Activated CD8-positive, alpha-beta memory T cell treated with anti-CD3 and anti-CD28 coated beads for 1 hour (primary cell): ENCODE measurements at places on chromosomes 12 and 14.

DNA sequence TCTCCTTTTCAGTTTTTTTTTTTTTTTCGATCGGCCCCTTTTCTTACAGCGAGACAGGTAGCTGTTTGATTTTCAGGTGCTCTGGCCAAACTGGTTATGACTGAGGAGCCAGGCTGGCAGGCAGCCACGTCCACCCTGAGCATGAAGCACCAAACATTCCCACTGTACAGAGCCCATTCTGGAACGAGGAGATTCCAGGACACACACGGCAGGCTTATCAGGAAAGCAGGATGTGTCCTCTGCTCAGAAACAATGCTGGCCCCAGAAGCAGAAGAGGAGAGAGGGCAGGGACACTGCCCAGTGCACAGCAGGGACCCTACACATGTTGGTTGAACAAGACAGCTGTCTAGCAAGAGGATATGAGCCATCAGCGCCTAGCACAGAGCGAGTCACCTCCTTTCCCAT is 3.7 kb upstream of the KRT2 start:
- no peak for DNase-seq

- DNase-seq = no peak
Observed at GRCh38 chr12:49098035-49098451, 3.4 kb upstream of the DHH start.

DNA sequence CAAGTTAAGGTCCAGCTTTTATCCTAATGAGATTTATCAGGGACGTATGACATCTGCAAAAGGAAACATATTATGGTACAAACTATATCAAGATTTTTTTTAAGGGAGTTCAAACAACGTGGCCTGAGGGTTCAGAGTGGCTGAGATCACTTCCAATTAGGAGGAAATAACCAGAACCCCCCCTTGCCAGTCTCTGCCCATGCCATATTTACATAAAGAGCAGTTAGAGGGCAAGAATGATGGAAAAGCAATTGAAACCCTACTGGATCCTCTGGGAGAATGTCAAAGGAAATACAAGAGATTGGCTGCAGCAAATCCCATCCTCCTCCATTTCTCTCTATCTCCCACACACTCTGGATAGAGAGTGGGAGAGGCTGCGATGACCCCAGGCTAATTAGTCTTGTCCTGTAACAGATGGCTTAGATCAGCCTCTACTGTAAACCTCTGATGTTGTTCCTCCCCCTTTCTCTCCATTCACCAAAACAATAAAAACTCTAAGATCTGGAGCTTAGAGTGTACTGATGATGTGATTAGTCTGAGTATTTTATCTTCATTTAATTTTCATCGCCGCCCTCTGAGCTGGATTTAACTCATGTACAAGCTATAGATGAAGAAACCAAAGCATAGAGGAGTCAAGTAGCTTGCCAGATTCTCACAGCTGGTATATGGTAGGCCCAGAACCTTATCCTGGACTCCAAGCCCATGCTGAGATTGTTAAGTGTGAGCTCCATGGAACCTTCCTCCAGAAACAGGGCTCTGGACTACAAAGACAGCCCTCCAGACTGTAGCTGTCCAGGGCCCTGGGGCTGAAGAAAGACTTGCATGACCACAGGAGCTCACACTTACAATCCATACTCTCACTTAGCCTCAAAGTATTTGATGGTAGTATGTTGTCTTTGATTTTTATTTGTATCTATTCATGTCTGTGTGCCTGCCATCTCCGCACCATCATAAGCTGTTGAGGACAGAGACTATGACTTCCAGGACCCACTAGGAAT is 54.1 kb upstream of the GNG2 start:
- no peak for DNase-seq

DNA sequence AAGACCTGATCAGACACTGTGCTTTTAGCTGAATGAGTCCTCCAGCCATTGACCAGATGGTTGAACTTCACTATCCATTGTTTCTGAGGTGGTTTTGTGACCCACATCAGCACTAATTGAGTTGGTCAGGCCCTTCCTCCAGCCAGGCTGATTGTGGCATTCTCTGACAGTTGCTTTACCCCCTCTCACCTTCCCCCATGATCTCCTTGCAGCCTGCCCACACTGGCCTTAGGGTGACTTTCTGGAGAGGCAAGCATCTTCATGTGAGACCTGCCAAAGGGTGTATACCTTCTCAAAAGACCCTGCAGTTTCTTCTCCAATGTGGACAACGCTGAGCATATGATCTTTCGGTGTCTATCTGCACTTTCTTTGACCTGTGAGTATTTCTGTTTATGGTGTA is 83.9 kb downstream of the GPATCH2L start:
- no peak for DNase-seq

DNA sequence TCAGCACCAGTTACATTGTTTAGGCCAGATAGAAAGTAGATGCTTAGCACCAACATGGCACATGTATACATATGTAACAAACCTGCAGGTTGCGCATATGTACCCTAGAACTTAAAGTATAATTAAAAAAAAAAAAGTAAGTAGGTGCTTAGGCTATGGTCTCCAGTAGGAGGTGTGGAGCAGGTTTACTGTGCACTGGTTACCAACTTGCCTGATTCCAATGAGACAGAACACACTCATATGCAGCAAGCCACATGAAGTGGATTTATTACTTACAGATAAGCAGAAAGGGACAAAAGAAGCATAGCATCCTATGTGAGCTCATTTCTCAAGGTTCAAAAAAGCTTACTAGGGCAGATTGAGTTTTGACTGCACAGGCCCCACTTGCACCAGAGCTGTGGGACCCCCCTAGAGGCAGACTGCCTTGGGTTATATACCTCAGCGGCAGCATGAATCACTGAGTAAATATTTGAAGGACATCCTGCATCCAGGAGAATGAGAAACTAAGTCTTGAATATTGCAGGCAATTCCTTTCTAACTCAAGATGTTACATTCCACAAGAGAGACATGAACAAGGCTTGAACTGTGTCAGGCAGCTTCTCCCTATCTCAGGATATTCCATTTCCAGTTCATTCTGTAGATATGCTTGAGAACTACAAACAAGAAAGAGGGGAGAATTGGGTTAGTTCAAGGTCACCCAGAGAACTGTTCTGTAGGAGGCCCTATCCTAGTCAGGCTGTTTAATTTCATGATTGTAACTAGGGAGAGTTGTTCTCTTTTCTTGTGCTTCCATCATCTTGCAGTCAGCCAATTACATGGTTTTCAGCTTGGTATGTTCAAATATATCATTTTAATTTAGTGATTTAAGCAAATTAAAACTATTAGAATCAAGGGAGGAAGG is 30.1 kb downstream of the LRFN5 start:
- DNase-seq = no peak

DNA sequence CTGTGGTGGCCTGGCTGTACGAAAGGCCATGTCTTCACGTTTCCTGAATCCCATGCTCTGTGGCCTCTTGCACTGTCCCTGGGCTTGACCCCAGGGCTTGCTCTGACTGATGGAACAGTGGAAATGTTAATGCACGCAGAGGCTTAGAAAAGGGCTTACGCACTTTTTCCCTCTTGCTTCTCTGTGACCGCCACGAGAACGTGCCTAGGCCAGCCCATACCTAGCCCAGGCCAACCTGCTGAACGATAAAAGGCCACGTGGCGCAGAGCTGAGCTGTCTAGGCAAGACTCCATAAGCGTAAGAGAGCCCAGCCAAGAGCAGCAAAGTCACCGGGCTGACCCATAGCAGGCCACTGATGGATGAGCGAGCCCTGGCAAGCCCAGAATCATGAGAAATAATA is 18.3 kb downstream of the TTC7B start:
- no peak for DNase-seq

DNA sequence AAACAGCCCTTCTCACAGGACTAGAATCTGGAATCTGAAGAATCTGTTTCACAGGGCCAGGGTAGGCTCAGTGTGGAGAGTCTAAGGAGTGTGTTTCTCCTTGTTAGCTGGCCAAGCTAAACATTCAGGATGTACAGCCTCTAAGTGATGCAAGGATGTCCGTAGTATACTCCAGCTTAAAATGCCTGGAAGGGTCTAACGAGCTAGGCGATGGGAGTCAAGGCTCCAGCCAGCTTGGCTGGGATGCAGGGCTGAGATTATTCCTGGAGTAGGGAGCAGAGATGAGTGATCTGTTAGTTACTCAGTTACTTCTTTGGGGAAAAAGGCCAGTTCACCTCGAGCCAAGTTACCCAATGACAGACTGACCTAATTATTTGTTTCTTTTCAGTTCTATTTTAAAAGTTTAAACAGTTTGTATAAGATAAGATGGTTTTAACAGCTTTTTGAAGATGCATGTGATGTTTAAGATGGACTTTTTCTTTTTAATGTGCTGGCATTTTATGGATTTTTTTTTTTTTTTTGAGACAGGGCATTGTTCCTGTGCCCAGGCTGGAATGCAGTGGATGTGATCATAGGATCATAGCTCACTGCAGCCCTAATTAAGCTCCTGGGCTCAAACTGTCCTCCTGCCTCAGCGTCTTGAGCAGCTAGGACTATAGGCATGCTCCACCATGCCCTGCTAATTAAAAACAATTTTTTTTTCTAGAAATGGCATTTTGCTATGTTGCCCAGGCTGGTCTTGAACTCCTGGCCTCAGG is 41.1 kb downstream of the SYNE2 start:
- no peak for DNase-seq

- no peak for DNase-seq
Observed at GRCh38 chr12:54172168-54172567, 16.6 kb downstream of the SMUG1 start.
